Lung (tissue), 17 donors: ENCODE measurements at places on chromosomes 12 and 14. TPM values are rescaled to one million over a fixed set of nuclear protein-coding genes. Genes with fewer than 3 reads are reported as not detected.

DNA sequence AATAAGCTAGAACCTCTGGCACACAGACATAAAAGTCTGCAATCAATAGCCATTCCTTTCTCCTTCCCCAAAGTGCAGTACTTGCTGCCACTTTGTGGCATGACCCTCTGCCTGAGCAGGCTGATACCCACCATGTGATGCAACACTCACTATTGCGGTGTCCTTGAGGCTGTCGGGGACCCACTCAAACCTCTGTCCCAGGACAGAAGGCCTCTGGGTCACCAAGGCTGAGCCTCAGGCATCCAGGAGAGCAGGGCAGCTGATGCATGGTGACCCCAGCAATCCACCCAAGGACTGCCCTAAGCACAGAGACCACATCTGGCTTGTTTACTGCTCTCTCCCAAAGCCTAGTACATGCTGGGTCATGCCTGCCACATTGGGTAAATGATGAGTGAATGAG lies 114.2 kb downstream of the DPF3 start:
- no peaks in the 10 kb centered on the region for H3K36me3 ChIP-seq
- H3K4me1 ChIP-seq, result no peaks in the 10 kb centered on the region
- no peak for DNase-seq
- no peak overlapping the region for H3K4me3 ChIP-seq
- H3K27ac ChIP-seq, result no peak overlapping the region

DNA sequence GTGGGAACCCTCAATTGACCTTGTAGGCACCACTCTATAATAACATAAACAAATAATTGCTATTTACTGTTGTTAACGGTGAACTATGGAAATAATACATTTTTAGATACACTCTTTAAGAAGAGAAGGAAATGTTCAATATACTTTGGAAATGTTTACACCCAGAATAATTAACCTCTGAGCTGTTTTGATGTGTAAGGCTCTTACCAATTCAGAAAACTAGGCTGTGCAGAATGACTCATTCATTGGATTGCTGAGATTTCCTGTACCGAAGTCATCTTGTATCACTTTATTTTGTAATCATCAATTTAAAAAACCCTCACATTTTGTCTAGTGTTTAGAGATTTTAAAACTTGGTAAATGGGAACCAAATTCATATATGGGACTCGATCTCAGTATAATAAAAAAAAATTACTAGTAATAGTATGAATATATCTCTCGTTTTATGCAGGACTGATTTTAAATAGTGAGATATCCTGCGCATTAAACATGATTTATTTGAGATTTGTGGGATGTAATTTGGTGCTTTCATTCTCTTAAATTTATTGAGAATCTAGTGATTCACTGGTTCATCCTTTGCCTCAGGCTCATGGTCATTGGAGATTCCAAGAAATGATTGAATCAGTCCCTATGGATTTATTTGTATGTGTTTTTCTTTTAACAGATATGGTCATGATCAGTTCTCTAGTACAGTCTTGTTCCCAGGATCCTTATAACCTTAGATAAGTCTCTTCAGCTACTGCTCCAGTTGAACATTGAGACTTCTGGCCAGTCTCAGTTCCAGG lies 3.9 kb downstream of the SAMD4A start:
- H3K4me3 ChIP-seq, result no peak overlapping the region
- peak; percentile 11 for DNase-seq
- H3K27me3 ChIP-seq, result no peaks in the 10 kb centered on the region
- H3K4me1 ChIP-seq, result peaks cover 5% of the 10 kb centered on the region
- no peaks in the 10 kb centered on the region for H3K36me3 ChIP-seq

GRCh38 chr12:97943359-97943758 lies 480.8 kb downstream of the RMST start:
- no peaks in the 10 kb centered on the region for H3K27me3 ChIP-seq
- H3K36me3 ChIP-seq, result no peaks in the 10 kb centered on the region
- no peak overlapping the region for H3K27ac ChIP-seq
- H3K4me3 ChIP-seq, result no peak overlapping the region
- no peak for DNase-seq

GRCh38 chr14:61953602-61954001 lies 191.4 kb downstream of the SNAPC1 start:
- H3K36me3 ChIP-seq, result no peaks in the 10 kb centered on the region
- DNase-seq, result no peak
- H3K4me3 ChIP-seq, result no peak overlapping the region
- H3K27me3 ChIP-seq, result no peaks in the 10 kb centered on the region
- no peak overlapping the region for H3K27ac ChIP-seq

- no peak overlapping the region for H3K4me3 ChIP-seq
- H3K27me3 ChIP-seq, result no peaks in the 10 kb centered on the region
- H3K4me1 ChIP-seq, result peaks cover 6% of the 10 kb centered on the region
- no peaks in the 10 kb centered on the region for H3K36me3 ChIP-seq
- no peak overlapping the region for H3K27ac ChIP-seq
- DNase-seq, result no peak
These were observed 35.6 kb downstream of the PTGER2 start for GRCh38 chr14:52349731-52350130.

GRCh38 chr12:52837781-52838608 lies 3.9 kb upstream of the KRT79 start:
- H3K4me1 ChIP-seq, result no peaks in the 10 kb centered on the region
- H3K36me3 ChIP-seq, result no peaks in the 10 kb centered on the region
- H3K27me3 ChIP-seq, result no peaks in the 10 kb centered on the region
- no peak for DNase-seq

DNA sequence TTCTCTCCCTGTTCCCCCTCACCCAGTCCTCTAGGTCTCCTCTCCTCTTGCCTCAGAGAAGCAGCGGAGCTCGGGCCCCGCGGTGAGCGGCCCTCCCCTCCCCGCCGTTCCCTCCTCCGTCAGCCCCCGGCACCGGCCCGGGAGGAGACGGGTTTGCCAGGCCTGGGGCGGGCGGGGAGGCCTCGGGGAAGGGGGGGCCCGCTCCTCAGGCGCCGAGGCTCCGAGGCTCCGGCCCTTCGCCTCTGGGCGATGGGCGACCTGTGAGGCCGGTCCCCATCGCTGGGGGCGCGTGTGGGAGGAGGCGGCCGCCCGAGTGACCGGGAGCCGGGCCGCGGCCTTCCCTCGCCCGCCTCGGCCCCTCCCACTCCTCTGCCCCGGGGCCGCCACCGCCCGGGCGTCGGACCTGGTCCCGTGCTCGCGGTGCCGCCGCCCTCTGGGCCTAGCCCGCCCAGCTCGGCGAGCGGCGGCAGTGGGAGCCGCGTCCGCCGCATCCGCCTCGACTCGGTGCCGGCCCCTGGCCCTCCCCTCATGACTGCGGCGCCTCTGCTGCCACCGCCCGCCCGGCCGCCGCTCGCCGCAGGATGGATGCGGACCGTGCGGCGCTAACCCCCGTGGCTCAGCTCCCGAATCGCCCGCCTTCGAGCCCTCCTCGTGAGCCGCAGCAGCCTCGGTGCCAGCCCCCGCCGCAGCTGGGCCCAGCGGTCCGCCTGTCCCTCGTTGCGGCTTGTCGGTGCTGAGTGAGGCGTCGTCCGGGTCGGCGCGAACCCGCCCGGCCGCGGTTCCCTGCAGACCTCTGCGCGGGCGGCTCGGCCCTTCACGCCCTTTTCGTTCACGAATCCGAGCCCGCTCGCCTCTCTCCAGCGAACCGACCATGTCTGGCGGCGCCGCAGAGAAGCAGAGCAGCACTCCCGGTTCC lies 574 bp downstream of the WNK1 start:
- peak overlapping the region; percentile 92 for H3K27ac ChIP-seq
- no peaks in the 10 kb centered on the region for H3K4me1 ChIP-seq
- H3K27me3 ChIP-seq, result no peaks in the 10 kb centered on the region
- peak; percentile 65 for DNase-seq

GRCh38 chr12:128928361-128928760 lies 75.1 kb downstream of the GLT1D1 start:
- H3K4me3 ChIP-seq, result no peak overlapping the region
- H3K36me3 ChIP-seq, result no peaks in the 10 kb centered on the region
- no peak for DNase-seq
- H3K4me1 ChIP-seq, result no peaks in the 10 kb centered on the region
- no peaks in the 10 kb centered on the region for H3K27me3 ChIP-seq

DNA sequence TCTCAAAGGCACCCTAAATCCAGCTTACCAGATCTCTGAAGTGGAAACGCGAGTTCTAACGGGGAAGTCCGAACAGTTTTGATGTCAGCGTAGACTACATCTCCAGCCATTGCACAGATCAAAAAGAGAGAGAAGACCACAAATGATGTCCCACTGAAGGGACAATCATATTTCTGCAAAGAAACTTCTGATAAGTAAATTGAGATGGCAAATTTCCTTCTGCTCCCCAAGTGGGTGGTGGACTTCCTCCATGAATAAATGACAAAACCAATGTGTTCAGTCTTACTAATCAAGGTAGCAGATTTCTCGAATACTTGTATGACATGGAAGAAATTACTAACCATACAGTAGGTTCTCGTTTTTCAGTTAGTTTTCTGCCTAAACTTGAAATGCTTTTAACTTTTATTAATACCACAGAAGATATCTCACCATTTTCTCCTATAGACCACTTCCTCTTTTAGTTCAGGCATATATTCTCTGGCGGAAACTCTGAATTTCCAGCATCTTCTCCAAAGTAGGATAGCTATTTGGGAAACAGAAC lies at the start of gene CLECL1:
TSS of gene CLECL1 (minus strand) at position 177 of the 541 bp plus-strand sequence.
- no peak within 1 kb of the TSS for H3K27ac ChIP-seq
- H3K4me1 ChIP-seq, result peaks cover 4% of the 10 kb centered on the region
- DNase-seq, result no peak

GRCh38 chr14:62084020-62084419 lies 321.8 kb downstream of the SNAPC1 start:
- H3K36me3 ChIP-seq, result no peaks in the 10 kb centered on the region
- H3K4me3 ChIP-seq, result no peak overlapping the region
- no peaks in the 10 kb centered on the region for H3K4me1 ChIP-seq
- DNase-seq, result no peak

DNA sequence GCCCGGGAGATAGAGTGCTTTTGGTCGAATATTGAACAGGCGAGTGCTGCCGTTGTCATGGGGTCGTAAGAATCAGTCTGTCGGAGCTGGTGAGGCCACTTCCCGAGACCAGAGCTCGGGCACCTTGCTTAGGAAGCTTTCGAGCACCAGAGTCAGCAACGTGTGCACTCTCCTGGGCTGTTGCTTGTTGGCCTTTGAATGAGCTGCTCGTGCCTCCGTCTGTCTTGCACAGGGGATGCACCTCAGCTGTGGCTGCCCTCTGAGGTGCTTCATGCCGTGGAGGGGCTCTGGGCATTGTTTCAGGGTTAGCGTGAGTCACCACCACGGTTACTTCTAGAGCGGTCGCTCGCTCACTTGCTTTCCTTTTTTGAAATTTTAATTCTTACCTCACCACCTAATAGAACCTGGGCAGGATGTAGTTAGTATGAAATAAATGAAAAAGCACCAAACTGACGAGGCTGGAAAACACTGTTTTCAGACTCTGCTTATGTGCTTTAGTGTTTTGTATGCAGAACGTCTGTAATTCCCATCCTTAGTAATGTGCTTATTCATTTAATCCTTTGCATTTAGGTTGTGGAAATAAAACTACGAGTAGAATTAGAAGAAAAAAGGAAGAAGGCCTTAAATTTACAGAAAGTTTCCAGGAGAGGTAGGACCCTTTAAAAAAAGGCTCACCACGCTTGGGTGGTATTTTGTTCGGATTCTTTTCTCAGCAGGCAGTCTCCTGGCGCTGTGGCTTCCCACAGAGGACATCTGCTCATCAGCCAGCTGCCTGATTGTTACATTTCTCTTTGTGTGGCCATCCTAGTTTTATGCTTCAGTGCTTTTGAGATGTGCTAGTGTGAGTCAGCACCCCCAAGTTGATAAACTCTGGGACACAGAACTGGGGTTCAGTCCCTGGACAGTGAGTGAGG lies 40.6 kb downstream of the EP400 start:
- no peak overlapping the region for H3K27ac ChIP-seq
- no peaks in the 10 kb centered on the region for H3K4me1 ChIP-seq
- DNase-seq, result no peak
- no peaks in the 10 kb centered on the region for H3K27me3 ChIP-seq
- H3K4me3 ChIP-seq, result no peak overlapping the region

- H3K36me3 ChIP-seq, result no peaks in the 10 kb centered on the region
- peaks cover 6% of the 10 kb centered on the region for H3K27me3 ChIP-seq
- DNase-seq, result no peak
- no peaks in the 10 kb centered on the region for H3K4me1 ChIP-seq
- H3K27ac ChIP-seq, result no peak overlapping the region
These were observed 33.9 kb downstream of the CCDC177 start for GRCh38 chr14:69540654-69541335.

- no peak for DNase-seq
- H3K36me3 ChIP-seq, result no peaks in the 10 kb centered on the region
- no peaks in the 10 kb centered on the region for H3K4me1 ChIP-seq
- no peak overlapping the region for H3K27ac ChIP-seq
These were observed 423.7 kb downstream of the TMTC2 start for GRCh38 chr12:83110424-83110823.

DNA sequence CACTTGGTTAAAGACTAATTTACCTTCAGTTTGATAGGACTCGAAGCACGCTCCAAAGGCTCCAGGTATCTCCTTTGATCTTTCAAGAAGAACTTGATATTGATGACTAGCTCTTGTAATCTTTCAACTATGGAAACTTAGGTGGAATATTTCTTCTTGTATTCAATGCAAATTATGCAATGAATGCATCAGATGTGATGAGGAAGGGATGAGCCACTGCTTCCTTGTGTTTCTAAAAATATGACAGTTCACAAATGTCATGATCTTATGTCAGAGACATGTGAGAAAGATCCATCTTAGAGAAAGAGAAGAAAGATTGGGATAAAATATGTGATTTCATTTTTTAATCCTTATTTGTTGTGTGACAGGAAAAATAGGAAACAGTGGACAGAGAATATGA lies 9.9 kb downstream of the RNASE9 start:
- H3K36me3 ChIP-seq, result no peaks in the 10 kb centered on the region
- H3K4me3 ChIP-seq, result no peak overlapping the region
- H3K4me1 ChIP-seq, result no peaks in the 10 kb centered on the region
- DNase-seq, result no peak

DNA sequence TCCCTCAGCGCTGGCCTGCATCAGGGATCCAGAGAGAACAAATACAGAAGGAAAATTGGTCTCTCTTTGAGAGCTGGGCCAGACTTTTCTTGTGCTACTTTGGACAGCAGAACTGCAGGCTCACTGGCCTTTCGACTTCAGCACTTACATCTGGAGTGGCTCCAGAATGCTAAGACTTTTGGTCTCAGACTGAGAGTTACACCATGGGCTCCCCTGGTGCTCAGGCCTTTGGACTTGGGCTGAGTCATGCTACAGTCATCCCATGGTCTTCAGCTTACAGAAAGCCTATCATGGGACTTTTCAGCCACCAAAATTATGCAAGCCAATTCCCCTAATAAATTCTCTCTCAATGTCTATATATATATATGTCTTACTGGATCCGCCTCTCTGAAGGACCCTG lies 9.0 kb upstream of the CD163 start:
- H3K4me1 ChIP-seq, result no peaks in the 10 kb centered on the region
- H3K27me3 ChIP-seq, result no peaks in the 10 kb centered on the region
- no peak overlapping the region for H3K27ac ChIP-seq
- no peaks in the 10 kb centered on the region for H3K36me3 ChIP-seq

- no peaks in the 10 kb centered on the region for H3K36me3 ChIP-seq
- DNase-seq, result no peak
- no peaks in the 10 kb centered on the region for H3K27me3 ChIP-seq
- peaks cover 16% of the 10 kb centered on the region for H3K4me1 ChIP-seq
- H3K27ac ChIP-seq, result peak overlapping the region; percentile 86
These were observed 15.4 kb downstream of the GLTP start for GRCh38 chr12:109864916-109865315.

RBP5 gene
- 1.9 TPM for total RNA-seq

CLEC4A gene
- 14.1 TPM for total RNA-seq

SINHCAF gene
- 40.8 TPM for total RNA-seq

RAB3IP gene
- total RNA-seq, result 77.0 TPM

IFNG-AS1 gene
- 0.31 TPM for total RNA-seq

NKX2-1 gene
- total RNA-seq, result 236 TPM

CBLN3 gene
- total RNA-seq, result 1.7 TPM

NPAS3 gene
- 0.48 TPM for total RNA-seq

TAS2R9 gene
- not detected for total RNA-seq

FOXG1 gene
- total RNA-seq, result 0.06 TPM

FAM90A1 gene
- total RNA-seq, result 0.14 TPM

DCN gene
- 1,047 TPM for total RNA-seq
